ENCODE measurements at places on chromosomes 3 and 15. TPM values are rescaled to one million over a fixed set of nuclear protein-coding genes. Genes with fewer than 3 reads are reported as not detected.

PLIN1 gene
- total RNA-seq, result 0.64 TPM

- no peak for DNase-seq
These were observed 361.0 kb upstream of the NECTIN3 start for GRCh38 chr3:110710603-110711002.

DNA sequence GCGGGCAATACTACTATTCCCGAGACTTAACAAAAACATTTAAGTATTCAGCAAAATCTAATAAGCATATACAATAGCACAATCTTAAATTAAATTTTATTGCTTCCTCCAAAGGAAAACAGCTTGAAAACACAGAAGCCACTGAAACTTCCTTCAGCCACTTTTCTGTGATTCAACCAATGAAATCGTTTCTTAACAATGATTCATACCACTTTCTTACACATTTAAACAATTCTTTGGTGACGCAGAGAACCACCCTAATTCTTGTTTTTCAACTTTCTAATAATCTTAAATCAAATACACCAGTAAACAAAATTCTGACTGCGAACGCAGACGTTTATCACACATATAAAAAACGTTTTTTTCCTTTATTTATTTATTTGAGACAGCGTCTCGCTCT lies 4.1 kb downstream of the TJP1 start:
- no peak for DNase-seq

DNA sequence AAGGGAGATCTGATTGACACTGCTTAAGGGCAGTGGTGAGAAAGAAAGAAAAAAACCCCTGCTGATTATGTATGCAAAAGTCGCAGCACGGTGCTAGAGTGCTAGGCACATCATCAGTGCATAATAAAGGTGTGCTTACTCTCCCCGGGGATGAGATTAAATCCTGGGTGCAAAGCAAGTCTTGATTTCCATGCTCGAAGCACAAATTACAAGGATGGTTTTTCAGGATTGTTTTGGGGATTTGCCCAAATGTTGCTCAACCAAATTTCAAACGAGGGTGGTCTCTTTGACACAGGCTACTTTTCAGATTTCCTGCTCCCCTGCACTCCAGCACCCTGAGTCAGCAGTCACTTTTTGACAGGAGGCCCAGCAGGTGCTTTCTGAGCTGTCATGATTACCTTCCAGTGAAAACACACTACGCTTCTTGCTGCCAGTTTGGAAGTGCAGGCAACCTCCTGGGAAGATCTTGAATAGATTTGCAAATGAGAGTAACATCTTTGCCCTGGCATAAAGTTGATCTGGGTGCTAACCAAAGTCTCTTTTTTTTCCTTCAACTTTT lies 167.5 kb upstream of the TRIM42 start:
- DNase-seq, result no peak

GRCh38 chr3:17287006-17287689 lies 402.4 kb downstream of the PLCL2 start:
- DNase-seq, result no peak

COL8A1 gene
- total RNA-seq, result 5.6 TPM

Data from endothelial cell (in vitro differentiated cells).